A549 treated with Hydrocortisone at 1 μM for 4 hours (cell line): ENCODE measurements at places on chromosomes 12 and 14. TPM values are rescaled to one million over a fixed set of nuclear protein-coding genes. Genes with fewer than 3 reads are reported as not detected.

The FAM181A gene
- total RNA-seq: not detected in 5 replicates

The CCDC177 gene
- total RNA-seq: 0.02 to 0.06 TPM (median 0.04 TPM) in 4 of 5 replicates, not detected in the other

The OTX2 gene
- total RNA-seq: not detected in 5 replicates

The CLEC2A gene
- not detected in 5 replicates for total RNA-seq

The DNAJC22 gene
- total RNA-seq: 19.5 to 22.7 TPM (median 20.2 TPM) in 5 replicates
